Stimulated activated naive CD4-positive, alpha-beta T cell (primary cell): ENCODE measurements at places on chromosomes 7 and 10.

- no peak for DNase-seq
These were observed 163.1 kb upstream of the AGR3 start for GRCh38 chr7:17044861-17045260.

- DNase-seq, result no peak
These were observed 104.9 kb upstream of the YAE1 start for GRCh38 chr7:39461263-39461820.

DNA sequence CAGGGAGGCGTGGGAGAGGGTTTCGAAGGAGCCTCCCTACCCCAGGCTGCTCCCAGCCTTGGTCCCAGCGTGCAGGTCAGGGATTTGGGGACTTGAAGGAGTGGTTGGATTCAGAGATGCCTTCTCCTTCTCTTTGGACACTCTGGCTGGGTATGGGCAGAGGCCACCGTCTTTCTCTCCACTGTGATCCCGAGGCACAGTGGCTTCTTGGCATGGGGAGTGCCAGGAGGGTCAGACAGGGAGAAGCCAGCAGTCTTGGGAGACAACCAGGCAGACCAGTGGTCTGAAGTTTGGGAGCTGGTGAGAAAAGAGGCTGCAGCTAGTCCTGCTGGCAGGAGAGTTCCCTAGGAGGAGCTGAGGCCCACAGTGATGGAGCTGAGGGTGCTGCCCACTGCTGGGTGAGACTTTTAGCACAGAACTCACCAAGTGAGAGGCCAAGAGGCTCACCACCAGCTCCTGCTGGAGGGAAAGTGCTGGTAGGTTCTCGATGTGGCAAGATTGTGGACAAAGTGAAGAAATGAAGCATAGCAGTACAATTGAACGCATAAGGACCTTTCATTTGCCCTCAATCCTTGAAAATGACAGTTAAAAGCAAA is 35.2 kb upstream of the WDFY4 start:
- no peak for DNase-seq

GRCh38 chr7:151851145-151851751 is 25.7 kb downstream of the PRKAG2 start:
- DNase-seq, result no peak

- DNase-seq, result no peak
These were observed 108.6 kb downstream of the SRI start for GRCh38 chr7:88111140-88111743.

DNA sequence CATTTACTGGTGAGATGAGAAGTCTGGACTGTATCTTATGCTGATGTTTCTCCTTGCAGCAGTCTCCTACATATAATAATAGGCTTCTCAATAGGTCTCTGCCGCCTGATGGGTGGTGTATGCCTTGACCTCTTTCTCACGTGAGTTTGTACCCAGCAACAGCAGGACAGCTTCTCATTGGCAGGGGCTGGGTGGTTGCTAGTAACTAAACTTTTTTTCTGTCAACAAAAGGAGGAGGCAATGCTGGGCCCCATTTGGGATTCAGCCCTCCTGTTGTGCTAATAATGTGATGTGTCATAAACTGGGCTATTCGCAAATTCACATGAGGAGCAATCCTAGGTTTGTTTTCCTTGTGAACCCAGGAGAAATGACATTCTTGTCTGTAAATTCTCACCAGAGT is 533.6 kb downstream of the GATA3 start:
- no peak for DNase-seq

DNA sequence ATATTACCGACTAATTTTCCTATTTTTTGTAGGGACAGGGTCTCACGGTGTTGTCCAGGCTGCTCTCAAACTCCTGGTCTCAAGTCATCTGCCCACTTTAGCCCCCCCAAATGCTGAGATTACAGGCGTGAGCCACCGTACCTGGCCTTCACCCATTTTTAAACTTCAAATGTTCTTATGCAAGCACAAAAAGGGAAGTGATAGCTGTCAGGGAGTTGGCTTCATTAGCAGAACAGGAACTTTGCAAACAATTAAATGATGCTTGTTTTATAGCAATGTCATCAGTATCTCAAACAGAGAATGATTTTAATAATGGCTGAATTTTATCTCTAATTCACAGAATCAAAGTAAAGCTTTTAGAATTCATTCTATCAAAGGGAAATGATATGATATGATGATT is 49.8 kb upstream of the FAM171A1 start:
- no peak for DNase-seq

DNA sequence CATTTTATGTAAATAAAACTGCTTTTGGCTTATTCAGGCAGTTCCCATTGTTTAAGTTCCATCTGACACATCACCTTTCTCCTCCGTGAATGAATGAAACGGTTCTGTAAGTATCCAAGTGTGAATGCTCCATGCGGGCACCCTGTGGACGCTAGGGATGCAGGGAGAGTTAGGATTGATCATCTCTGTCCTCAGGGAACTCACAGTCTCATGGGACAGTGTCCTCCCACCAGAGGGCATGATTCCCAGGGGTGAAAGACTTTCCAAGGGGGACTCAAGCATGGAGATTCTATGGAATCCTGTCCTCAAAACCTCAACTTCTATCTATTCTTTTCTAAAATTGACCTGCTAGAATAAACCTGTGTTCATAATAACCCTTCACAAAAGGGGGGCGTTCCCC is 98.8 kb downstream of the HECW1 start:
- no peak for DNase-seq

DNA sequence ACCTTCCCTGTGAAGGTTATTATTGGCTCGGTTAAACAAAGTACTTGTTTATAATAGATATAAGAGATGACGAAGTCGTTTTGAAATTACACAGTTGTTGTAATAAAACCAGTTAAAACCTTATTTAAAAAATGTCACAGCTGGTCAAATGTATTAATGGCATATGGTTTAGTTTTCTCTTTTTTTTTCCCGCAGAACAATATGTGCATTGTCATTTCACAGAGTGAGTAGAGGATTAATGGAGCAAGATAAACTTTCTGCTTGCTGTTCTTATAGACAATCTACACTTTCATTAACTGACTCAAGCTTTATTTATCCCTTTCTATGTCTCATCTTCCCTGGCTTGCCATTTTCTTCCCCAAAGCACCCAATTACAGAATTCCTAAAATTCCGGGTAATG is 404.3 kb upstream of the NPVF start:
- DNase-seq, result no peak

DNA sequence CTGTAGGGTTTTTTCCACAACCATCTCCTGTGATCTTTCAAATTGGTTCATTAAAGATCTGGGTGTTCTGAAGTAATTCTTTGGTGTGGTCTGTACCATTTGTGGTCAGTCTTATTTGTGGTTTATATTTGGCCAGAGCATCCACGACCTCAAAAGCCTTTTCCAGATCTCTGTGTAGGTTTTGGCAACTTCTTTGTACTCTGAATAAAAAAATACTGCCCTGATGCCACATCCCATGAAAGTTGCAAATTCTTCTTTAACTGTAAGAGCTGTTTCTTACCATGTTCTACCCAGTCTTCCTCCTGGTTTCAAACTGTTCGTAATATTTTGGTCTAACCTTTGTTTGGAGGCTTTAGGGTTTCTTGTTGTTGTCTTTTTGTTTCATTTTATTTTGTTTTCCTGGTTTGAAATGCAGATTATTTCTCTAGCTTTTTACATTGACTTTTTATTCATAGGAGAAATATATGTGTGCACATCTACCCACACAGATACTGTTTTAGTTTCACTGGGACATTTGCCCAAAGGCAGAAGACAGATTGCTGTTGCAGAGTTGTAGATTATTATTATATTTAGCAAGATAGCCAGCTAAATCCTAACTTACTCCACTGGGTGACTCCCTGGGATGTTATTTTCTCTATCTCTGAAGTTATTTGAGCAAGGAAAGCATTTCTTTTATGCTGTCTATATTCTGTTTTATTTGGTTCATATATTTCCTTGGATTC is 123.2 kb upstream of the SAMD8 start:
- no peak for DNase-seq

DNA sequence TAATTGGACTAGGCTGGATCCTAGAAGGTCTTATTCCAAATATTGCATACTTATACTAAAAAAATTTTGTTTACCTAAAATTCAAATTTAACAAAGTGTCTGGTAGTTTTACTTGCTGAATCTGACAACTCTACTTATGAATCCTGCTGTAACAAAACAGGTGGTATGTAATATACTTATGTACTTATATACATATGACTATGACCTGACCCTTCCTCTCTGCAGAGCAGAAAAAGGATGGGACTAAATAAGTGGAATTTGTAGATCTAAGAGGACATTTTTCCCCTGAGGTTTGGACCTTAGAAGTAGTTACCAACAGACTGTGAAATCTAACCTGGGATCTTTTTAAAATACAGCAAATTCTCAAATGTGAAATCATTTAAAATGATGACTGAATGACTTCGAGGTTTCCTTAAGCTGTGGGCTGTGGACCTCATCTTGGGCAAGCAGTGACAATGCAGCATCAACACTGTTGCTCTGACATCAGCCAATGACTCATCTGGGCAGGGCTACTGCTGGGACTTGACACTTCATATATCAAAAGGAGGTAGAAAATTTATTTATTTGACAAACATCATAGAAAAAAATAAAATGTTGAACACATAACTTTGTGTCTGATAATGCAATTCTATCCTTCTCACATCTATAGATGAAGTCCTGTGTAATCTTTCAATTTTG is 73.6 kb downstream of the RELN start:
- DNase-seq, result no peak

DNA sequence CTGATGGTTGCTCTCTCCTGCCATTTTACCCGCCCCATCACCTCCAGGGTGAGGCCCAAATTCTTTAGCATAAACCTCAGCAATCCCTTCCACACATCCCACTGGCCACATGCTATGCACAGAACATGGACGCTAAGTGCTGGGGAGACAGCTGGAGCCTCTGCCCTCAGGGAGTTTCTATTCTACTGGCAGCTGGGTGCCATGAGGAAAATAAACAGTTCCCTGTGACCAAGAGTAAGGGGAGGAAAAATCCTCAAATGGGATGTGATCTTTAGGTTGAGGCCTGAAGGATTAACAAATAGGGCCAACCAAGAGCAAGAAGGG is 1.2 kb downstream of the PARP12 start:
- no peak for DNase-seq

- DNase-seq, result no peak
These were observed 65.6 kb downstream of the PTPRZ1 start for GRCh38 chr7:121938429-121938996.
